Stimulated activated naive CD4-positive, alpha-beta T cell treated with Interleukin-2 at 50 U/mL for 16 hours (primary cell): ENCODE measurements at places on chromosomes 7 and 10.
A peak's percentile ranks its signal among the peaks of the same experiment; 100 is the strongest.

- no peak for DNase-seq
Observed at GRCh38 chr7:55838595-55838994, 24.0 kb downstream of the SEPTIN14 start.

DNA sequence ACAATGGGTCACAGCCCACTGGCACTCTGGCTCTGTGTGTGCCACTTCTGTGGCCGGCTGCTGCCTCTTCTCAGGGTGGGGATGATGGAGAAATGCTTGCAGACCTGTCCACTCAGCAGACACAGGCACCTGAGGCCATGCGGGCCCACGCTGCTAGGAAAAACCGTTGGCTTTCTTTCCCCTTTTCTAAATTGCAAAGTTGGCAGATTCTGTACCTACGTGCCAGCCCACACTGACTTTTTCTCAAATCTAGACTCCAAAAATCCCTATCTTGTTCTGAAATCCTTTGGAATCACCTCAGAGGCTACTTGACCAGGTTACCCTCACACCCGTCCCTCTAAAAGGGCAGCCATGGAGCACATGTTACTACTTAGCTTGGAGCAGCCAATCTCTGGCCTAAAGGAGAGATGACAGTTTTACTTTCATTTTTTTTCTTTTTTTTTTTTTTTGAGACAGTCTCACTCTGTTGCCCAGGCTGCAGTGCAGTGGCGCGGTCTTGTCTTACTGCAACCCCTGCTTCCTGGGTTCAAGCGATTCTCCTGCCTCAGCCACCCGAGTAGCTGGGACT lies 99.4 kb downstream of the RNF216 start:
- peak; percentile 6 for DNase-seq

GRCh38 chr7:125436220-125436619 lies 506.6 kb upstream of the POT1 start:
- no peak for DNase-seq

DNA sequence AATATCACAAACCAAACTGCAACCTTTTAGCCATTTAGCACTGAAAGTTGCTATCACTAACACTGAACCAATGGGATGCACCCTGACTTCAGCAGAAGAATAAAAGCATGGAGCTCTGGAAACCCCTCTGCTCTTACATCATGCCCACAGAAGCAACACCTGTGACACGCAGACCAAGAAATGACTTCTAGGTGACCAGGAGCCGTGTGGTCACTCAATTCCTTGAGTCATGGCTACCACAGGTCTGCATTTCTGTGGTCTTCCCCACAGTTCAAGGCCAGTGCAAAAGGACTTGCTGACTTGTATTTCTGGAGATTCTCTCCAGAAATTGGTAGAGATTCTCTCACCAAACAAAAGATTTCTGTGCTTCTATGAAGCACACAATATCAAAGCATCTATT lies 38.3 kb downstream of the NRCAM start:
- no peak for DNase-seq

DNA sequence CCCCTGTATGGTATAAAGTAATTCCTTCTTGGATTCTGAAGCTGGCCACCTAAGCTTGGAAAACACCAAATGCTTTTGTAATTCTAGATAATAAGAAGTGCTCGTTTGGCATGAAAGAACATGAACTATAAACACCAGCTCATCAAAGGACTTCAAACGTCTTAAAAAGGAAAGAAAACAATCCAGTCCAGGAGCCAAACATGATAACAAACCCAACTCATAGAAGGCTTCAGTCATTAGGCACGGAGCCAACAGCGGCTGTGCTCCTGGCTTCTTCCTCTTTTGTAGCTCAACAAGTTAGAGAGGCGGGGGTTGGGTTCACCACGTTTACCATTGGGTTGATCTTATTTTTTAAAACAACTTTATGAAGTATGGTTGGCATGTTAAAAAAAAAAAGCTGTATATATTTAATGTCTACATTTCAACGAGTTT lies 56.4 kb upstream of the ECHDC3 start:
- DNase-seq, result no peak

- no peak for DNase-seq
Observed at GRCh38 chr7:70937424-70937823, 194.5 kb upstream of the GALNT17 start.

DNA sequence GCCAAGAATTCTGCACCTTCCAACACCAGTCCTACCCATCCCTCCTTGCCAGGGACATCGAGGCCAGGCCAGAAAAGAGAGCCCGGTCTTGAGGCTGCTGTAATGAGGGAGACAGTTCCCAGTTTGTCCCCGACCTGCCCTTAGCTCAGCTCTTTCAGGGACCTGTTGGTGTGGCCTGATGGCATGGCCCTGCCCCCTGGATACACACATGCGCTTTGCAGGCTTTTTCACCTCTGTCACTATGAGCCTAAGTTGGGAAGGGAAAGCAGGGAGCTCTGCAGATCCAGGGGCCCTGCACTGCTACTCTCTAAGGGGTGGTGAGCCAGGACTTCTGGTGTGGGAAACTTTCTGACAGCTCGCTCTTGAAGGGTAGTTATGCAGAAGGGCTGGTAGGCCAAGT lies 2.1 kb downstream of the SCD start:
- DNase-seq, result no peak

- no peak for DNase-seq
Observed at GRCh38 chr10:71244431-71245419, 32.4 kb downstream of the UNC5B start.

GRCh38 chr7:73454424-73454823 lies 20.8 kb downstream of the FZD9 start:
- DNase-seq, result no peak

DNA sequence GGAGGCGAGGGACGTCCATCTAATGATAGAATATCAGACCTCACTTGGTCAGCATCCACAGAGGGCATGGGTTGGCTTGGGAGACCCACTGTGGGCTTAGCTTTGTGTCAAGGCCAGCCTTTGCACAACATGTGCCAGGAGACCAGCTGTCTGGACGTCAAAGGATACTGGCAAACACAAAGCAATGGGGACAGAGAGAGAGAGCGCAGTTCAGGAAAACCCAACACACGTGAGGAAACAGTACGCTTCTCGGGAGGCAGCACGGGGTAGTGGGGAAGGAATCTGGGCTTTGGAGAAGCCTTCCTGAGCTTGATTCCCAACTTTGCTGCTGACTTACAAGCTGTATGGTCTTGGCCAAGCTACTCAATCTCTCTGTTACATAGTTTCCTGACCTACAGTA lies 14.7 kb downstream of the PRLHR start:
- DNase-seq, result no peak

GRCh38 chr7:100156331-100157068 lies 2.0 kb downstream of the TRAPPC14 start:
- DNase-seq, result no peak

- DNase-seq, result no peak
Observed at GRCh38 chr7:92108821-92109220, 25.5 kb downstream of the CYP51A1 start.

DNA sequence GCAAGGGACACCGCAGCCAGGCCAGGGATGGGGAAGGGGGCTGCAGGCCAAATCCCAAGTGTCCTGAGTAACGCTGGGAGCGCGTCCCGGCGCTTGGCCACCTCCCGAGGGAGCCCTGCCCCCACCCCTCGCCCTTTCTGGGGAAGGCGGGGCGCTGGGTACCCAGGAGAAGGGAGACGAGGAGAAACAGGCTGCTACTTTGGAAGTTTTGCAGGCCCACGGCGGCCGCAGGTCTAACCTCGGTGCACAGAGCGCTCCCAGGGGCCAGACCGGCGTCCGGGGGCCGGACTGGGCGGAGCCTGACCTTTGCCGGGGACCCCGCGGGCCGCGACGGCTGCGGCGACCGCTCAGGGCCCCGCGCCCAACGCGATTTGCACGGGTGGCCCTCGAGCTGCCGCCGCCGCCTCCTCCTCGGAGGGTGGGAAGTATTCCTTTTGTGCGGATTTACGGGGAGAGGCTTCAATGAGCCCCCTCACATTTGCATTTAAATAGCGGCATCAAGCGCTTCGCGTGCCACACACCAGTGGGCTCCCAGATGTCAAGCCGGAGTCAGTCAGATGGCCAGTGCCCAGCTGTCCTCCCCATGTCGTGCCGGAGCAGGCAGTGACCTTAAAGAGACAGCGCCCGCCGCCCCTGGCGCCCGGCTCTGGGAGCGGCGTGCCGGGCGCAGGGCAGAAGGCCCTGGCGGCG lies 3.0 kb upstream of the EBF3 start:
- no peak for DNase-seq

DNA sequence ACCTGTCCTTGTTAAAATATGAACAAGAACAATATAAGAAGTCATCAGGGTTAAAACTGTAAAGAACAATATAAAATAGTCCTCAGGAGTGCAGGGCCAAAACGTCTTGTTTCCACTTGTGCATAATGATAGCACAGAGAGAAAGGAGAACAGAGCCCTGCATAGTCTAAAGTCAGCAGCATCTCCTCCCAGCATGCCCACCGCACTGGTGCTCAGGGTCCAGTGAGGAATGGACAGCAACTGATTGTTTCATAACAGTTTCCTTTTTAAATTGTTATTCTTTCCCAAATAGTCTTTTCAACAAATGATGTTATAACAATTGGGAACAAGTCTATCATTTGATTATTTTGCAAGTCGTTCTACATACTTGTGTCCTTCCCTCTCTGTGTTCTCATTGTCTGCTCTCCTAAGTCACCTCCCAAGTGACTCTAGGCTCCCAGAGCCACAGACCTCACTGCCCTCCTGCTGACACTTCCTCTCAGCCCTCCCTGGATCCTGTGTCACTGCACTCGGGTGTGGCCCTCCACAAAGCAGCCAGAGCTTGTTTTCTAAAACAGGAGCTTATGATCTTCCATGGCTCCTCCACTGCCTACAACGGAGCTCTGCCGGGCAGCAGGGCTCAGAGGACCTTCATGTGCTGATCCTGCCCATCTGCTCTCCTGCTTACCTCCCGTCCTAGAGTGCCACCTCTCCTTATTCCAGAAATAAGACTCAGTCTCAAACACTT lies 27.6 kb downstream of the COBL start:
- DNase-seq, result no peak

DNA sequence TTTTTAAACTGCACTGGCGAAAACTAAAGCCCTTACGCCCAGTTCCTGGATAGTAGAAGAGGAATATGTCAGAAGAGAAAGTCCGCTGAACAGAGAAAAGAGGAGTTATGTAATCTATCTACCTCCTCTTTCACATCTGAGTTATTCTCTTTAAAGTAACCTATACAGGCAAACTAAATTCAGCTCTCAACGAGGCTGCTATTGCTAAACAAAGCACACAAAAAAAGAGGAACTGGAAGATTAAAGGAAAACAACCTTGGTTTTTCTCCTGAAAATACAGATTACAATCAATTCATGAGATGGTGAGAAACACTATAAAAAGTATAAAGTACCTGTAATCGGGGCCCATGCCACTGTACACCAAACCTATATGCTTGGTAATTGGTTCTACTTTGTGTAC lies 5.8 kb downstream of the PSMA2 start:
- DNase-seq, result no peak

DNA sequence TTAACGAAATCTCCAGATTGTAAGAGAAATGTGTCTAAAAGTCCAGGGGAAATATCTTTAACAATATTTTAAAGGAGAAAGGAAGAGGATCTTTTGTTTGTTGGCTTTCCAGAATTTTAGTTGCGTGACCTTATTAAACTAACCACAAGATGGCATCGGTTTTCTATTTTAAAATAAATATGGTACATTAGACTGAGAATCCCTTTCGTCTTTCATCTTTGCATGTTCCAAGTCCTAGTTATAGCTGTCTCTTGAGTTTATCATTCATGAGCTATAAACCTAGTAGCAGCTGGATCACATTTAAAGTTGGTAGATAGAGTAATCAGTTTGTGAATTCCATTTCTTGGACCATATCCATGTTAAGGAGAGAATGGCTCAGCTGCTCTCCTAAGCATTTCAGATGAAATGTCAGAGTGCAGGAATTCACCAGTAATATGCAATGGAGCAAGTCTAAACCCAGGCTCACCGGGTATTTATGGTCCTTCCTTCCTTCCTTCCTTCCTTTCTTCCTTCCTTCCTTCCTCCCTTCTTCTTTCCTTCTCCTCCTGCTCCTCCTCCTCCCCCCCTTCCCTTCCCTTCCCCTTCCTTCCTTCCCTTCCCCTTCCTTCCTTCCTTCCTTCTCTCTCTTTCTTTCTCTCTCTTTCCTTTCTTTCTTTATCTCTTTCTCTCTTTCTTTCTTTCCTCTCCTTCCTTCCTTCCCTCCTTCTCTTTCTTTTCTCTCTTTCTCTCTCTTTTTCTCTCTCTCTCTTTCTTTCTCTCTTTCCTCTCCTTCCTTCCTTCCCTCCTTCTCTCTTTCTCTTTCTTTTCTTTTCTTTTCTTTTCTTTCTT lies 57.8 kb upstream of the RAB18 start:
- no peak for DNase-seq

DNA sequence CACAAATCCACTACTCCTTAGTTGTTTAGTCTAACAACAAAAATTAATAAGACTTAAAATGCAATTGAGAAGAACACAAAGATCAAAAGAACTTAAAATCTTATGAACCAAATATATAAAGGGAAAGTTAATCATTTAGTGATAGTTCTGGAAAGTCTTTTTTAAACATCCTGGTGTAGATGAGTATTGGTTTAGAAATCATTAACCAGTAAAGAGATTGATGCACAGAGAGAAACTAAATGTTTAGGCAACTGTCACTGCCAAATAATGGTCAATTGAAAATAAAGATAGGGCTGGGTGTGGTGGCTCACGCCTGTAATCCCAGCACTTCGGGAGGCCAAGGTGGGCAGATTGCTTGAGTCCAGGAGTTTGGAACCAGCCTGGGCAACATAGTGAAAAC lies 44.9 kb downstream of the SP8 start:
- DNase-seq, result no peak

DNA sequence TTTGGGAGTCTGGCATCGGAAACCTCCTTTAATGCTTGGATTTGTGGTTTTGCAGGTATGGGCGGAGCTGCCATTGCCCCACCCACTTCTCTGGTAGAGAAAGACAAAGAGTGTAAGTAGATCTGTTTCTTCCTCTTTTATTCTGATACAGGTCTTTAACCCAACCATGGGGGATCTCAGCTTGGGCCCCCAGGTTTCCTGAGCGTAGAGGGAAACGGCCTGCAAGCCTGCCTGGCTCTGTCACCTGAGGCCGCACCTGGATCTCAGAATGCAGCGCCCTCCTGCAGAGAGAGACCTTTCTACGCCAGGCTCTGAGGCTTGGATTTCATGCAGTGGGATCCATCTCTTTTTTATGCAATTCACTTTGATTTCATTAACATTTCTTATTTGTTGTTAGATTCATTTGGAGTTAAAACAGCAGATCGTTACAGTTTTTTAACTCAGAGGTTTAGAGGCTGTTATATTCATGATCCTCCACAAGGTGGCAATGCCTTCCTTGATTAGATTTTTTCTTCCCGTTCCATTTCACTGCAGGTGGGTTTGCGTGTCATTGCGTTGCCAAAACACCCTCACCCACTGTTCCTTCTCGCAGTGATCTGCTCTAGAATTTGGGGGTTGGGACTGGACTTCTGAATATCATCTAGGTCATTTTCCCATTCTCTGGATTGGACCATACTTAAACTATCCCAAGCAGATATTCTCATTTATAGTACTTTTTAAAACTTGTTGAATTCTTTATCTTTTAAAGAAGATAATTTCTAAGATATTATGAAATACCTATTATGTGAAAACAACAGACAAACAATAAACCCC lies 20.0 kb downstream of the RBM17 start:
- no peak for DNase-seq

DNA sequence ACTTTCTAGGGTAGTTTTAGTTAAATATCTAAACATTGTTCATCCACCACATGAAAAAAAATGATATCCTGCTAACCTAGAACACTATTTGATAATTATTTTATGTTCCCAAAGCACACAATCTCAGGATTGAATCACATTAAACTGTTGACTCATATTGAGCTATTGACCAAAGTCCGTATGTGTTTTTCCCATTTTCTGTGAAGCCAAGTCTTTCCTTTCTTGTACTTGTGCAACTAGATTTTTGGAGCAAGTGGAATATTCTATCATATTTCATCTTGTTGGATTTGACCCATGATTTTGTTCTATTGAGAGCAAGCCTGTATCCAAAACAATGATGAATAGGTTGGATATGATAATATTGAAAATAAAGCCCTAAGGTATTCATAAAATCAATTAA lies 164.6 kb downstream of the SKAP2 start:
- DNase-seq, result no peak
